Osteocyte (in vitro differentiated cells): ENCODE measurements at places on chromosomes 12 and 14. TPM values are rescaled to one million over a fixed set of nuclear protein-coding genes. Genes with fewer than 3 reads are reported as not detected.

- peaks cover 11% of the 10 kb centered on the region for H3K4me1 ChIP-seq
- H3K36me3 ChIP-seq = no peaks in the 10 kb centered on the region
- peak overlapping the region; percentile 64 for H3K27ac ChIP-seq
- peak; percentile 92 for DNase-seq
- H3K27me3 ChIP-seq = peaks cover 12% of the 10 kb centered on the region
Measured at GRCh38 chr12:127165567-127166392, 1101.2 kb upstream of the TMEM132C start.

- peaks cover 14% of the 10 kb centered on the region for H3K4me1 ChIP-seq
- H3K27me3 ChIP-seq = no peaks in the 10 kb centered on the region
- H3K4me3 ChIP-seq = no peak overlapping the region
- no peak for DNase-seq
Measured at GRCh38 chr14:31951638-31951964, 125.5 kb upstream of the ARHGAP5 start.

FGF6 gene
- total RNA-seq = not detected in 2 replicates

PIGH gene
- total RNA-seq = 18.3 and 20.6 TPM in 2 replicates

DNA sequence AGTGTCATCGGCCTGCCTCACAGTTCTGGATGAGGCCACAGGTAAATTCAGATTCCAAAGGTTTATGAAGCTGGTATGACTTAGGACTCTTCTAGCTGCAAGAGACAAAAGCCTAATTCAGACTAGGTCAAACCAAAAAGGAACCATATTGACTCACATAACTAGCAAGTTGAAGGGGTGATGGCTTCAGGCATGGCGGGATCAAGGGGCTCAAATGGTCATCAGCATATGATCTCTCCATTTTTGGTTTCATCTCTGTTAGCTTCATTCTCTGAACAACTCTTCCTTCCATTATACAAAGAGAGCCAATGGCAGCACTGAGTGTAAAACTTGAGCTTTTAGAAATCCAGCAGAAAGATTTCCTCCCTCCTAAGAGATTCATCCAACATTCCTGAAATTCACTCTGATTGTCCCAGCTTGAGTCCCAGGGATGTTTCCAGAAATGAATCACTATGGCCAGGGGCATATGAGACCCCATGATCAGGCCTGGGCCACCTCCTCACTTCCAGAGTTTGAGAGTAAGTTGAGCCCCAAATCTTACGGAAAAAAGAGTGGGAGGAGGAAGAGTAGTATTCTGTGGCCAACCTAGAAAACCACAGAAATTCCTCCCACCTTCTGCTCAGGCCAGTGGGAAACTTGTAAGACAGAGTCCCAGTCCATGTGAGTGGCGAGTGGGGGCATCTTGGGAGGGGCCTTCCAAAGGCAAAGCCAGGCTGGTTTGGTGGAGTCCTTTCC lies 2.0 kb upstream of the MAP1LC3B2 start:
- no peaks in the 10 kb centered on the region for H3K27me3 ChIP-seq
- peaks cover 40% of the 10 kb centered on the region for H3K4me1 ChIP-seq
- DNase-seq = no peak
- H3K4me3 ChIP-seq = no peak overlapping the region
- peak overlapping the region; percentile 83 for H3K27ac ChIP-seq
- no peaks in the 10 kb centered on the region for H3K36me3 ChIP-seq

B4GALNT3 gene
- total RNA-seq = 0.21 and 0.27 TPM in 2 replicates

ACTN1 gene
- 371 and 380 TPM in 2 replicates for total RNA-seq

LRP1-AS gene
- total RNA-seq = not detected in 2 replicates

FSCB gene
- total RNA-seq = not detected in 2 replicates

- DNase-seq = no peak
- no peak overlapping the region for H3K27ac ChIP-seq
- H3K4me3 ChIP-seq = no peak overlapping the region
- H3K27me3 ChIP-seq = no peaks in the 10 kb centered on the region
- H3K36me3 ChIP-seq = no peaks in the 10 kb centered on the region
Measured at GRCh38 chr12:47943623-47944340, 19.6 kb upstream of the TMEM106C start.

- no peaks in the 10 kb centered on the region for H3K36me3 ChIP-seq
- no peaks in the 10 kb centered on the region for H3K27me3 ChIP-seq
- H3K4me3 ChIP-seq = no peak overlapping the region
- H3K4me1 ChIP-seq = no peaks in the 10 kb centered on the region
- DNase-seq = no peak
- H3K27ac ChIP-seq = no peak overlapping the region
Measured at GRCh38 chr12:98453492-98453891, 61.9 kb upstream of the TMPO start.

DNA sequence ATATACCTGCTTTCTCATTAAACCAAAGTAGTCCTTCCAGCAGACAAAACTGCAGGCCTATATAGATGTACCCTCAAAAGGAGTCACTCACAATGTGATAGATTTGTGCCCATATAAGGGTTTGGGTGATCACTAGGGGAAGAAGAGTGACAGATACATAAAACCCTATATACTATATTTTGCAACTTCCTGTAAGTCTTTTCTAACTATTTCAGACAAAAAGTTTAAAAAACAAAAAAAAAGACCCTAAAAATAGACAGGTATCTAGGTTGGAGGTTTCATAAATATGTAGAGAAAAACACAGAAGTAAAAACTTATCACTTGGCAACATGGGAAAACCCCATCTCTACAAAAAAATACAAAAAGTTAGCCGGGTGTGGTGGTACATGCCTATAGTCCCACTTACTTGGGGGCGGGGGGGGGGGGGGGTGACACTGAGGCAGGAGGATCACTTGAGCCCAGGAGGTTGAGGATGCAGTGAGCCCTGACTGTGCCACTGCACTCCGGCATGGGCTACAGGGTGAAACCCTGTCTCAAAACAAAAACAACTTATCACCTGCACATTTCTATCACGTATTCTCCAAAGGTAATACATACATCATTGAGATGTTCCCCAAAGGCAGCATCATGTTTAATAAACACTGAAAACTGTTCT lies 2.9 kb downstream of the VCPKMT start:
- H3K4me3 ChIP-seq = no peak overlapping the region
- H3K4me1 ChIP-seq = peaks cover 18% of the 10 kb centered on the region
- no peak for DNase-seq

PLEKHD1 gene
- 0.08 and 0.10 TPM in 2 replicates for total RNA-seq

ERP29 gene
- total RNA-seq = 133 and 139 TPM in 2 replicates

CCDC184 gene
- total RNA-seq = 0.29 and 0.32 TPM in 2 replicates

KRT4 gene
- total RNA-seq = not detected in 2 replicates

DNA sequence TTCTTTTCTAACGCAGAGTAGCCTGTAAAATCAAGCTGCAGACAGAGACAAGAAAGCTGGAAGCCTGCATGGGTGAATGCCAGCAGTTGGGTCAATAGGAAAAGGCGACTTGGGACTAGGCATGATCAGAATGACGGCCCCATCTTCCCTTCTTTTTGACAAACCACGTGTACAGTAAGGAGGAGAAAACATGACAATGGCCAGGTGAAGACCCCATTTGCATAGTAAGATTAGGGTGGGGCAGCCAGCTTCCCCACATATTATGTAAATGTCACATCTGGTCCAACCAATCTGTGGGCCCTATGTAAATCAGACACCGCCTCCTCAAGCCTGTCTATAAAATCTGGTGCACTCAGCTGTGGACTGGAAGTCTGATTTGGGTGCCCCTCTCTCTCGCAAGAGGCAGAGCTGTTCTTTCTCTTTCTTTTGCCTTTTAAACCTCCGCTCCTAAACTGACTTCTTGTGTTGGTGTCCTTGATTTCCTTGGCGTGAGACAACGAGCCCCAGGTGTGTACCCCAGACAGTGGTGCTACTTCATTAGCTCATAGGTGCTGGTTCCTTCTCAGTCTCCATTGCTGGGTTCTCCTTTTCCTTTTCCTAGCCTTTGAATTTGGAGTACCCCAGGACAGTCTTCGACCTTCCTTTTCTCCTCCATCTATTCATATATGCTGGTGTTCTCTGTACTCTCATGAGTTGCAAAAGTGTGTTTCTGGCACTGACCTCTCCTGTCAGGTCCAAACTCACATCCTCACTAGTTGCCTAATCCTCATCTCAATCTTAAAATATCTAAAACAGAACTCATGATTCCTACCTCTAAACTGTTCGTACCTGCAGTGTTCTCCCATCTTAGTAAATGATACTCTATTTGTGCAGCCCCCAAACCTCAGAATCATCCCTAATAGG lies 9.4 kb upstream of the DHRS7 start:
- DNase-seq = no peak
- no peak overlapping the region for H3K27ac ChIP-seq
- peaks cover 3% of the 10 kb centered on the region for H3K27me3 ChIP-seq
- H3K4me3 ChIP-seq = no peak overlapping the region

WIF1 gene
- not detected in 2 replicates for total RNA-seq

DNA sequence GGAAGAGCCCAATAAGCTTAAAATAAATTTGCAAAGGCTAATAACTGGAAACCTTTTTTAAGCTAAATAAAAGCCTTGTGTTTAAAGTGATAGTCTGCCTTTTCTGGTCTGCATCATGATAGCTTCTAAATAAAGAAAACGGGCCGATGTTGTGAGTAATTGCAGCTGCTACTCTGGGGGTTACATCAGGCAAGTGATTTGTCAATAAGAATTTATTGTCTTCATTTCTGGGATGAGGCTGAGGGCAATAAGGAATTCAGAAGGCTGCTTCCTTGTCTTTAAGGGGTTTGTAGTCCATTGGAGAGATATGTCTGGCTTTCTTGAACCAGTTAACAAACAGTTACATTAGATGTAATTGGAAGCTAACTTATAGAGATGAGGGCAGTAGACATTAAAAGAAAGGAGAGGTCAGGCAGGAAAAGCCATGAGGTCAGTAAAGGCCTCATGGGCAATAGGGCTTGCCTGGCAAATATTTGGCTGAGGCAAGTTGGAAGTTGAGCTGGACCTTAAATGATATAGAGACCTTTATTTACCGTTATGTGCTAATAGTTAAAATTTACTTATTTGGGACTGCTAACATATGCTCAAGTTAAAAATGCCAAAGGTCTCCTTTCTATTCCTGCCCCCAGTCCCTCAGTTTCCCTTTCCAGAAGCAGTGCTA lies 85.0 kb downstream of the CRADD start:
- H3K4me3 ChIP-seq = no peak overlapping the region
- no peaks in the 10 kb centered on the region for H3K27me3 ChIP-seq
- peaks cover 36% of the 10 kb centered on the region for H3K4me1 ChIP-seq
- H3K27ac ChIP-seq = no peak overlapping the region
- DNase-seq = no peak

- peaks cover 18% of the 10 kb centered on the region for H3K27me3 ChIP-seq
- no peak for DNase-seq
- H3K27ac ChIP-seq = no peak overlapping the region
- no peak overlapping the region for H3K4me3 ChIP-seq
- H3K36me3 ChIP-seq = no peaks in the 10 kb centered on the region
- peaks cover 31% of the 10 kb centered on the region for H3K4me1 ChIP-seq
Measured at GRCh38 chr14:95323917-95324316, 4.2 kb upstream of the CLMN start.

SLC25A47 gene
- total RNA-seq = not detected in 2 replicates

DNA sequence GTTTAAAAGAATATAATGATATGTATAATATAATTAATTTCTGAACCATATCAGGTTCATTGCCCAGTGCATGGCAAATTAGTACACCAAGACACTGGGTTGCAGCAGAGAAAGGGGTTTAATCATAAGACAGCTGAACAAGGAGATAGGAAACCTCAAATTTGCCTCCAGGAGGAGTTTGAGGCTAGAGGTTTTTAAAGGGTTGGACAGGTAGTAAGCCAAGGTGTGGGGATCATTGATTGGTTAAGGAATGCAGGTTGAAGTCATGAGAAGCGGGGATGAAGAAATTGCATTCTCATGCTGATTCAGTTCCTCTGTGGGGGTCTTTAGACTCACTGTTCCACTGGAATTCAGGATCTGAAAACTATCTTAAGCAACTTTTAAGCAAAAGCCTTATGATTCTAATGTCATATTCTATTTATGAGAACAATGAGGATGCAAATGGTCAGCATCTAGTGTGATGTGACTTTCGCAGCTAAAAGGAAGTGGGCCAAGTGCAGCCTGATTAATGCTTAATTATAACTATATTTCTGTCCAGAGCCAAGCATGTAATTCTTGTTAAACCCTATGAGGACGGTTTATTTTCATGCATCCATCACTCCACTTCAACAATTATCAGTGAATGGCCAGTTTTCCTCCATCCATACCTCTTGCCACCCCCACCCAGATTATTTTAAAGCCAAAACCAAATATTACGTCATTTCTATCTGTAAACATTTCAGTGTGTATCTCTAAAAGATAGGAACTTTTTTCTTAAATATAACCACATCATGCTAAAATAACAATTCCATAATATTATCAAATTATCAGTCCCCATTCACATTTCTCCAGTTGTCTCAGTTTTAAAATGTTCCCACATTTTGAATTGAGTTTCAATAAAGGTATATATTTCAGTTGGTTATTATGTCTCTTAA lies 14.9 kb downstream of the RNF212B start:
- H3K36me3 ChIP-seq = no peaks in the 10 kb centered on the region
- no peak for DNase-seq
- no peak overlapping the region for H3K27ac ChIP-seq
- peaks cover 49% of the 10 kb centered on the region for H3K27me3 ChIP-seq
